ENCODE measurements at places on chromosomes 2 and 18.

- no peak for DNase-seq
Measured at GRCh38 chr2:182668671-182669070, 47.4 kb upstream of the DNAJC10 start.

DNA sequence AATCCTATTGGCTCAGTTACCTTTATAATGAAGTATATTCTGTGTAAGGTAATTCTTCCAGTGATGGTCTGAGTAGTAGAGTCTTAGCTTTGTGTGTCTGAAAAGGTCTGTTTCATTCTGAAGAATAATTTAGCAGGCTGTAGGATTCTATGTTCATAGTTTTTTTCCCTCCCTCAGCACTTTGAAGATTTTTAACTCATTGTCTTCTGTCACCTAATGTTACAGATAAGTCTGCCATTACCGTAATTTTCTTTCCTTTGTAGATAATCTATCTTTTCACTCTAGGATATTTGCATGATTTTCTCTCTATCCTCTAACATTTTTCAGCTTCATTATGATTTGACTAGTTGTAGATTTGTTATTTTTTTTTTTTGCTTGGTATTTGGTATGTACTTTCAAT lies 22.7 kb downstream of the INSIG2 start:
- DNase-seq = no peak

GRCh38 chr18:38933910-38934510 lies 1368.4 kb upstream of the CELF4 start:
- no peak for DNase-seq

GRCh38 chr18:63903851-63904570 lies 3.7 kb upstream of the SERPINB10 start:
- no peak for DNase-seq

GRCh38 chr2:144213797-144214196 lies 306.1 kb downstream of the ZEB2 start:
- no peak for DNase-seq

DNA sequence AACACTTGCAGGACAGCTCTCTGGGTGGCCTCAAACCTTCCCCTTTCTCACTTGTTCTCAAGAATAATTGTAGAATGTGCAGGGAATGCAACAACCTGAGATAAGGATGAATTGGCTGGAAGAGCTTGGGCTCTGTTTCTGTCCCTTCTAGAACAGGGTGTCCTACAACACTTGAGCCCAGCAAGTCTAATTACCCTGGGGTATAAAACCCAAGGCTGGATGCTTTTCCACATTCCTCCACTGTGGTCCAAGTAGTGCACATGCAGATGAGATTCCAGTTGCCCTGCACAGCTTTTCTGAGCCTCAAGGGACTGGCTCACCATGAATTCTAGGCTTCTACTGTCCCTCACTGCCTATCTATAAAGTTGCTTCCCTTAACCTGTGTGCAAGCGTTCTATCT lies 140.8 kb upstream of the SPATS2L start:
- DNase-seq = no peak

- DNase-seq = no peak
Measured at GRCh38 chr18:7301094-7301493, 70.2 kb downstream of the LRRC30 start.

- DNase-seq = no peak
Measured at GRCh38 chr2:102034683-102035548, 43.2 kb downstream of the IL1R2 start.

GRCh38 chr2:36578343-36579296 lies 19.3 kb downstream of the FEZ2 start:
- no peak for DNase-seq

DNA sequence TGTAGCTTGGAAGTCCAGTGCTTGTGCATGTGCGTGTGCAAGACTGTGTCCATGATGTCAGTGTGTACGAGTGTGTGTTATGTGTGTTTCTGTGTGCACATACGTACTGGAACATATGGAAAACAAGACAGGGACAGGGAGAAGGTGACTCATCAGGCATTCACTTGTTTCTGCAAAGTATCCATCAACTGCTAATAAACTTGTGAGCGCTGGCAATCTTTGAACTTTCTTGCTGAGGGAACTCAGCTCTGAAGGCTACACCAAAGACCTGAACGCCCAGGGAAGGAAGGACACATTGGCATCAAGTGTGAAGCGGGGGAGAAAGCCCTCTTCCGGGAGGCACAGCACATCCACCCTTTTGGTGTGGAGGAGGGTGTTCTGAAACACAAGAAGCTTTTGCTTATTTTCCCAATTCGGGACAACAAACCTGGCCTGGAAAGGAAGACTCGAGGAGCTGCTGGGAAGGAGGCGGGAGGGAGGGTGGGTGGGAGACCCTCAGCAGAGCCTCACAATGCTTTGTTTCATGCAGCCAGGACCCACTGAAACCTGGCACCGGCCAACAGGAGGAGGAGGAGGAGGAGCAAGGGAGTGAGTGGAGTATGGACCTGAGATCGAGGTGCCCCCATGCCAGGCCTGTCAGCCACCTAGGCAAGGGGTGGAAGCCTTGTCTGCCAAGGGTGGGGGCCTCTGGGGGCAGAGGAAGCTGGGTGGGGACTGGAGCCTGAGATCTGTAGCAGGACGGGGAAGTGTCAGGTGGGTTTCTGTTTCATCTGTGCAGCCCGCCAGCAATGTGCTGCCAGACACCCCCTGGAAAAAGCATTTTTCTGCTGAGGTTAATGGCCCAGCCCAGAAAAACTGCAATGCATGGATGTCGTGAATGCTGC lies 26.8 kb downstream of the SMAD7 start:
- no peak for DNase-seq

All from SK-N-MC (cell line).